ENCODE measurements at places on chromosomes 11 and 22. TPM values are rescaled to one million over a fixed set of nuclear protein-coding genes. Genes with fewer than 3 reads are reported as not detected.

The CRACR2B gene
- total RNA-seq = 11.6 TPM

The TBX10 gene
- not detected for total RNA-seq

DNA sequence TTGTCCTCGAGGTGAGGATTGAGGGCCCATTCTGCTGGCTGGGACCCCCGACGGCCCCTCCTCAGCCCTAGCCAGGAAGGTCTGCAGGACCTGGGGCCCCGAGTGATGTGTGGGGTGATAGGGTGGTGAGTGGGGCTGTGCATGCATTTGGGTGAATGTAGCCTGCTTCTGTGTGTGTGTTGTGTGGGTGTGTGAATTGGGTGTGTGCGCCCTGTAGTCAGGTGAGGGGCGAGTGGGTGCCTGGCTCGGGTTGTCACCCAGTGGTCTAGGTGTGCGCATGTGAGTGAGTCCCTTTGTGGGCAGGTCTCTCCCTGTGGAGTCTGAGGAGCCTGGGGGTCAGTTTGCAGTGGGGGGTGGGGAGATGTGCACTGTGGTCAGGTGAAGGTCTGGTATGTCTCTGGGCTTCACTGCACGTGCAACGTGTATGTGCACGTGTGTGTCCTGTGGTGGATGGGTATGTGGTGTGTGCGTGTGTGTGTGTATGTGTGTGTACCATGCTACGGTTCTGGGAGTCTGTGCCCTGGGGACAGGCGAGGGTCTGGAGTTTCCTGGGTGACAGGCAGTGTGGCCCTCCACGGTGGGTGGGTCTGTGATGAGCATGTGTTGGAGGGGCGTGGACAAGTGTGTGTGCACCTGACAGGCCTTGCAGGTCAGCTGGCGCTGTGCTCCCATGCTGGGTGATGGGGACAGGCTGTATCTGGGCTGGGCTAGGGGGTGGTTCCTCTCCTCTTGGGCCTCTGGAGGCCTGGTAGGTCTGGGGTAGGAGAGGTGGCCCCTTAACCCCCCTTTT, 1.0 kb downstream of the TMEM151A start:
- H3K27ac ChIP-seq = no peak overlapping the region
- H3K4me1 ChIP-seq = peaks cover 18% of the 10 kb centered on the region
- DNase-seq = no peak
- no peaks in the 10 kb centered on the region for H3K27me3 ChIP-seq
- no peaks in the 10 kb centered on the region for H3K36me3 ChIP-seq

The RTL10 gene
- 17.2 TPM for total RNA-seq

DNA sequence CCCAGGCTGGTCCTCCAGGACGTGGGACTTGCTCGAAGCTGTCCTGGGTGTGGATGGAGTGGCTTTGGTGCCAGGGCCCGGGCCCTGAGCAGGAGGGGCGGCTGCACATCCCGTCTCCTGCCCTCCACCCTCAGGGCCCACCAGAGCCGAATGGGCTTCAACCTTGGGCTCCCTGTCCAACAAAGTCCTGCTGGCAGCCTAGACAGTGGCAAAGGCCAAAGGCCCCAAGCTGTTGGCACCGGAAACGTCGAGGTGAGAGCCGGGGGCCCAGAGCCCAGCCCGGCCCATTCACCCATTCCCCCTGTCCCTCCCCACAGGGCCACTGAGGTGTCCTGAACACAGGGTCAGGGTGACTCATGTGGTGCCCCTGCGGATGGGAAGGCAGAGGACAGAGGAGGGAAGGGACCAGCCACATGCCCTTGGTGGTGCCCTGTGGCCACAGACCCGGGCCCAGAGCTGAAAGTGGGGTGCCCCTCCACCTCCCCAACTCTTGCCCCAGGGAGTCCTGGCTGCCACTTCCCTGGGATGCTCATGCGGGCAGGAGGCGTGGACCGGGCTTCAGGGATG, 9.1 kb downstream of the TSPAN32 start:
- H3K4me3 ChIP-seq = no peak overlapping the region
- no peak overlapping the region for H3K27ac ChIP-seq
- no peaks in the 10 kb centered on the region for H3K27me3 ChIP-seq

DNA sequence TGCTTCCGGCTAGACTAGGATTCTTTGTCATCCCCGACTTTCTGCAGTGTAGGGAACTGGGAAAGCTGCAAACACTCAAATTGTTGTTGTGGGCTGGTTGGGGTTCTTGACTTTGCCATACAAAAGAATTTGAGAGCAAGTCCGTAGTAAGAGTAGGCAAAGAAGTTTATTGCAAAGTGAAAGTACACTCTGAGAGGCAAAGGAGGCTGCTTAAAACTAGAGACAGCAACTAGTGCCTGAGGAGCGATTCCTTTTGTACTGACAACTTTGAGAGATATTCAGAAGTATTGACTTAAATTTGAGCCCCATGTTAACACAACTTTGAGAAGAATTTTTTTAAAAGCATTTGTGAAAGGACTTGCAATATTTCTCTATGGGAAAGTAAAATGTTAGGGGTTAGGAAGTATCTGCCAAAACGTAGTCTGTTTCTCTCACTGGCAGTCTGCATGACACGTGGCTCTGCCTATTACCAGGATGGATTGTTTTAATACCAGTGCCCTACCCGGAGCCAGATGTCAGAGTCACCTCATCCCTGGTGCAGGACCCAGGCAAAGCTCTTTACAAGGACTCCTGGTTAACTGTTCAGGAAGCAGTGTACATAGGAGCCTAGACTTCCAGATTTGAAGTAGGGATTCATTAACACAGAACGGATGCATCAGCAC, 85.0 kb upstream of the CLPB start:
- no peaks in the 10 kb centered on the region for H3K27me3 ChIP-seq
- H3K27ac ChIP-seq = no peak overlapping the region
- no peak for DNase-seq
- H3K4me3 ChIP-seq = peak overlapping the region; percentile 28
- H3K4me1 ChIP-seq = no peaks in the 10 kb centered on the region

The SAA2 gene
- 2.0 TPM for total RNA-seq

The RFPL3 gene
- total RNA-seq = not detected

GRCh38 chr22:46587492-46588278, 32.5 kb upstream of the GRAMD4 start:
- DNase-seq = no peak
- no peak overlapping the region for H3K27ac ChIP-seq
- H3K36me3 ChIP-seq = no peaks in the 10 kb centered on the region
- no peaks in the 10 kb centered on the region for H3K27me3 ChIP-seq

- H3K4me3 ChIP-seq = peak overlapping the region; percentile 31
- no peak for DNase-seq
- H3K27me3 ChIP-seq = no peaks in the 10 kb centered on the region
- peaks cover 19% of the 10 kb centered on the region for H3K4me1 ChIP-seq
Measured at GRCh38 chr22:19109198-19110063, 12.8 kb downstream of the DGCR2 start.

DNA sequence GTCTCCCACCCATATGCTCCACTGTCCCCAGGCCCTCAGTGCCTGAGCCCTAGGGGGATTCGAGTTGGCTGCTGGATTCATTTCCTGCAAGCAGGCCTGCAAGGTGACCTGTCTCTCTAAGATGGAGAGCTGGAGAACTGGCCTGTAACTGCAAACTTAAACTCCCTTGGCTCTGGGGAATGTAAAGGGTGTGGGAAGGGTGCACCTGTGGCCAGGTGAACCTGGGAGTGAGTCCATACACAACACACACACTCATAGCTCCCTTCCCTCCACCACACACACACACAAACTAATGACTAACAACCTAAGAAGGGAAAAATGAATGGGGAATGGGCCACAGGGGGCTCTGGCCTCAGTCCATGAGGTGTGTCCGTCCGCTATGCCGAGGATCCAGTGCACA, 14.5 kb downstream of the SMTNL1 start:
- no peaks in the 10 kb centered on the region for H3K27me3 ChIP-seq
- DNase-seq = no peak
- no peak overlapping the region for H3K4me3 ChIP-seq
- H3K36me3 ChIP-seq = peaks cover 54% of the 10 kb centered on the region

The SLN gene
- total RNA-seq = not detected

GRCh38 chr11:11572386-11572785, 49.4 kb downstream of the GALNT18 start:
- no peaks in the 10 kb centered on the region for H3K27me3 ChIP-seq
- H3K36me3 ChIP-seq = no peaks in the 10 kb centered on the region
- H3K27ac ChIP-seq = peak overlapping the region; percentile 0
- H3K4me3 ChIP-seq = no peak overlapping the region
- DNase-seq = no peak

DNA sequence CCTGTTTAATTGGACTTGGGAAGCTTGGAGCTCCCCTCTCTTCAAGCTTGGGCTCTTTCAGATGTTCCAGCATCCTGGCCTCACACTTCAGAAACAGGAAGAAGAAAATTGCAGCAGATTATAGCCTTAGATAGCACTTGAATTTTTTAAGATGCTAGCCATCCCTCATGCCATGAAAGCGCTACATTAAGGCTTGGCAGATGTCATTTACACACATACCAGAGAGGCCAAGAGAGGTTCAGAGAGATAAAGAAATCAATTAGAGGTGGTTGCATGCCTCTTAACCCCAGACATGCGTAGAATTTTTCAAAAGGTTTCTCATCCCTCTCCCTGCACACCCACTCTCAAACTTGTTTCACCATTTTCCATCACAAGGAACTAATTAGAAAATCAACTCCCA, 31.9 kb upstream of the DBX1 start:
- H3K36me3 ChIP-seq = no peaks in the 10 kb centered on the region
- DNase-seq = no peak
- H3K4me1 ChIP-seq = no peaks in the 10 kb centered on the region
- no peaks in the 10 kb centered on the region for H3K27me3 ChIP-seq
- no peak overlapping the region for H3K27ac ChIP-seq

DNA sequence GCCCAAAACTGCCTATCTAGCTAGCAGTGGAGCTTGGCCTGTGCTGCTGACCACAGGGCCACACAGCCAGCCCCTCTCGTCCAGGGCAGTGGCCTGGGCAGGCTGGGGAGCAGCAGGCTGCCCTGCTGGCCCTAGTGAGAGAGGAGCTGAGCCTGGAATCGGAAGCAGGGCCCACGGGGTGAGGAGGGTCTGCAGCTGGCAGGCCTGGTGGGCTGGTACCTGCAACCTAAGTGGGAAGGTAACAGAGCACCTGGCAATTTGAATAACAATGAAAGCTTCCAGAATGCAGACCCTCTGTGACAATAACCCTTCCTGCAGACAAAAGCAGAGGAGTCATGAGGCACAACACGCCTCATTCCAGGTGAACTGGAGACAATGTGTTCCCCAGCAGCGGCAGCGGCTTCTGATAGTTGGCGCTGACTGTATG, 31.8 kb upstream of the RFPL3 start:
- no peak overlapping the region for H3K27ac ChIP-seq
- H3K36me3 ChIP-seq = no peaks in the 10 kb centered on the region
- no peaks in the 10 kb centered on the region for H3K4me1 ChIP-seq
- no peak overlapping the region for H3K4me3 ChIP-seq
- no peak for DNase-seq
- no peaks in the 10 kb centered on the region for H3K27me3 ChIP-seq

- no peak for DNase-seq
- H3K36me3 ChIP-seq = no peaks in the 10 kb centered on the region
- H3K27me3 ChIP-seq = no peaks in the 10 kb centered on the region
- no peak overlapping the region for H3K27ac ChIP-seq
- H3K4me1 ChIP-seq = no peaks in the 10 kb centered on the region
Measured at GRCh38 chr11:26229981-26230380, 101.9 kb upstream of the ANO3 start.

DNA sequence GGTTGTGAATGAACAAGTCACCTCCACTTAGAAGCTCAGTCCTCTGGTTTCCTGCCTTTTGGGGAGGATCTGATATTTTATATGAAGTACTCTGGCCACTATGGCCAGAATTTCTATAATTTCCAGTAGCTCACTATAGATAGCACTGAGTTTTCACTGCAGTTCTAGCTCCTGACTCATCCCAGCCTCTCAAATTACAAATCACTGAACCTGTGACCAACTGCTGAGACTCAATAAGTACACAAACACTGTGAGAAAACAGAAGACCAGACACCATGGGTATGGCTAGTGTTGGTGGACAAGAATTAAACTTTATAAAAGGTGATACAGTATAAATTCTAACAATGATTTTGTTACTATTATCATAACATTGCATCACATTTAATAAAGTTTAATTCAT, 47.1 kb upstream of the UCP3 start:
- no peaks in the 10 kb centered on the region for H3K36me3 ChIP-seq
- H3K4me3 ChIP-seq = no peak overlapping the region
- H3K27ac ChIP-seq = no peak overlapping the region

DNA sequence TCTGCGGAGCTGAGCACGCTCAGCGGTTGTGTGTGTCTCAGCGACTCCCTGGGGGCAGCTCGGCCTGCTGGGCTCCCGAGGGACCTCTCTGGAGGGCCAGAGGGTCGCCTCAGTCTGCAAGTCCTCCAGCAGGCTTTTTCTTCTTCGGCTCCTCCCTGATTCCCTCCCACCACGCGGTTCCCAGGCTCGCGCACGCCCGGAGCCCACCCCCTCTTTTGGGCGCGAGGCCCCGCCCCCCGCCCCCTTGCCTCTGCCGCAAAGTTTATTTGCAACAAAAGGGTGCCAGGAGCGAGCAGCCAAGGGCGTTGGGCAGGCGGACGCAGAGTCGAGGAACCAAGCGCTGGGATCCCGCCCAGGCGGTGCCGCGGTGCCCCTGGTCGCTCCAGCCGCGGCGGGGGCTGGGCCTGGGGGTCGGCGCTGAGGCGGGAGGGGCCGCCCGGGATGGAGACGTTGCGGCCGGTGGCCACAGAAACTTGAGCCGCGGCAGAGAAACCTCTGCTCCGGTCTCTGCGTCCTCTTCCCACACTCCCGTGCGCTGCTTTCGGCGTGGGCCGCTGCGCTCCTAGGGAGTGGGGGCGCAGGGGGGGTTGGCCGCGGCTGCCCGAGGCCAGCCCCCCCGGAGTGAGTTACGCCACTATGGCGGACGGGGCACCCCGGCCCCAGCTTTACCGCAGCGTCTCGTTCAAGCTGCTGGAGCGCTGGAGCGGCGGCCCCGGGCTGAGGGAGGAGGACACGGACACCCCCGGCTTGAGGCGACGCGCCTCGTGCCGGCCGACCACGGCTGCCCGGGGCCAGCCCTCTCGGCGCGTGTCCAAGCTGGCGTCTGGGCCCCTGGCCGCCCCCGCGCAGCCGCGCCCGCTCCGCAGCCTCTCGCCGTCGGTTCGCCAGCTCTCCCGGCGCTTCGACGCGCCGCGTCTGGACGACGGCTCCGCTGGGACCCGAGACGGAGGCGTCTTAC, at the start of gene ARHGEF17:
Gene ARHGEF17 (plus strand): TSS at position 274 of the 958 bp plus-strand sequence. CDS start 363 bp downstream, at position 637.
- H3K36me3 ChIP-seq = peaks cover 6% of the 10 kb centered on the region
- H3K27ac ChIP-seq = peak within 1 kb of the TSS; percentile 100
- H3K4me1 ChIP-seq = peaks cover 7% of the 10 kb centered on the region
- DNase-seq = no peak

- H3K27me3 ChIP-seq = no peaks in the 10 kb centered on the region
- peak overlapping the region; percentile 2 for H3K27ac ChIP-seq
- DNase-seq = no peak
- H3K36me3 ChIP-seq = peaks cover 59% of the 10 kb centered on the region
- no peak overlapping the region for H3K4me3 ChIP-seq
- H3K4me1 ChIP-seq = peaks cover 35% of the 10 kb centered on the region
Measured at GRCh38 chr11:20090654-20091374, 69.5 kb downstream of the DBX1 start.

The TRPM5 gene
- total RNA-seq = not detected

The PLXNB2 gene
- total RNA-seq = 218 TPM

The SPA17 gene
- 6.4 TPM for total RNA-seq

GRCh38 chr11:95688501-95689222, 100.9 kb downstream of the FAM76B start:
- no peak overlapping the region for H3K4me3 ChIP-seq
- H3K27ac ChIP-seq = no peak overlapping the region
- H3K27me3 ChIP-seq = no peaks in the 10 kb centered on the region
- no peak for DNase-seq
- no peaks in the 10 kb centered on the region for H3K36me3 ChIP-seq
- H3K4me1 ChIP-seq = peaks cover 10% of the 10 kb centered on the region

All from thoracic aorta (tissue), 2 donors.